ENCODE measurements at places on chromosomes 7 and 10.

DNA sequence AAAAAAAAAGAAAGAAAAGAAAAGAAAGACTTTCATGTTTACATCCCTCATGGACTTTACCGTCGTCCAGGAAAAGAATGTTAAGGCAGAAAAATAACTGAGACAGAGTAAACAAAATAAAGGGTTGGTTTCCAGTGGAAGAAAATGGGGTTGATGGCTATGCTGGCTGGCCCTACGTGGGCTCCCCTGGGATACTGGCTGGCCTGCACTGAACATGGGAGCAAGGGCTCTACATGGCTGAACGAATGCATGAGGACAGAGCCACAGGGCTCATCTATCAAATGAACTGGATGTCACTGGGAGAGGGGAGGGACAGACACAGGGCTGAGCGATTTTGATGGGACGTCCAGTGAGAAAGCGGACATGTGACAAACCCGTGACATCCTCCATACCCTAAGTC is 2.5 kb upstream of the UCMA start:
- DNase-seq, result no peak

DNA sequence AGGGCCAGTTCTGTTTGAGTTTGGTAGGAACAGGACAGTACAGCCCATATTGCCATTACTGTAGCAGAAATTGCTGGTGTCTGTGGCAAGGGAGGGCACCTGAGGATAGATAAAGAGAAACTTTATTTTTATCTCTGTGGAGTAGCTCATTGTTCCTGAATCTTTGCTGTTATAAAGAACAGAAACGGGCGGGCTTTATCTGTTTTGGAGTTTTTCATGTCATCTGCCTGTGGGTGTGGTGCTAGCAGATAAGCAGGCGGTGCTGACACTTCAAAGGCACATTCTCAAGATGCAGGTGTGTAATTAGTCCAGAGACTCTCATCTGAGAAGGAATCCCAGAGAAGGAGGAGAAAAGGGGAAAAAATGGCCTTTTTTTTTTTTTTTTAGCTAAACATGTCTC is 11.5 kb downstream of the ZNF273 start:
- no peak for DNase-seq

DNA sequence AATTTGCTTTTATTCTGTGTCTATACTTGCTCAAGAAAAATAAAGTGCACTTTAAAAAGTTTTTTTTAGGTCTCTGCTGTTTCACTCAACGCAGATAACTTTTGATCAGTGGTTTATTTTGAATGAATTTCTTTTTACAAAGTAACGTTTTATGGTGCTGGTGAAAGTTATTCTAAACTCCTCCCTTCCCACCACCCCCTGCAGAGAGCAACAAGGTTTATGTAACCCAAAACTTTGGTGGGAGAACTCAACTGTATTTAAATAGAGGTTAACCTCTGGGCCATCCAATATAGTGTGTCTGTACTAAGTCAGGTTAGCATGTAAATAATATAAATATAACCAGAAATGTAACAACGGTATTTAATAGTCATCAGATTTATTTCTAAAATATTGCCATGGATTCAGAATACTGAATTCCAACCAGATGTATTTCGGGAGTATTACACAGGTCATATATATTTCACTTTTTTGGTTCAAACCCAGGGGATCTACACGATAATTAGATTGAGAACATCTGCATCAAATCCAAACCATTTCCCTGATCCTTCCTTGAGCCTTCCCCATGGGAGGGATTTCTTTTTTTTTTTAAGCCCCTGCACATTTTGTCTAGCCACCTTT is 3.9 kb upstream of the CUX1 start:
- DNase-seq, result no peak

GRCh38 chr10:1020460-1020859 is 5.2 kb downstream of the IDI2 start:
- DNase-seq, result no peak

DNA sequence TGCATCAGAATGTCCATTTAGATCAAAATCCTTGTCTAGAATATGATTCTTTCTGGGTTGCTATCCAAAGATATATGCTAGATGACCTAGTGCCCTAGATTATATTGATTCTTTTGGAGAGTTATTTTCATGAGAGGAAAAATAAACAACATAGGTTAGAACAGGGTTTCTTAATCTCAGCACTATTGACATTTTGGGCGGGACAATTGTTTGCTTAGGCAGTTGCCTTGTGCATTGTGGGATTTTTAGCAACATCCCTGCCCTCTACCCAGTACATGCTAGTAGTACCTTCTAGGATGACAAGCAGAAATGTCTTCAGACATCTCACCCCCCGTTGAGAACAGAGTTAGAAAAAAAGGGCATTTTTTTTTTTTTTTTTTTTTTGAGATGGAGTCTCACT is 25.1 kb upstream of the LAMB1 start:
- no peak for DNase-seq
